Cardiac septum (tissue), 1 donor: ENCODE measurements at places on chromosomes 1 and 21. TPM values are rescaled to one million over a fixed set of nuclear protein-coding genes. Genes with fewer than 3 reads are reported as not detected.

TARBP1 gene
- total RNA-seq = 9.1 TPM

LRRC39 gene
- total RNA-seq = 90.7 TPM

GRCh38 chr1:29698626-29699025 lies 462.3 kb downstream of the PTPRU start:
- DNase-seq = peak; percentile 57

DNA sequence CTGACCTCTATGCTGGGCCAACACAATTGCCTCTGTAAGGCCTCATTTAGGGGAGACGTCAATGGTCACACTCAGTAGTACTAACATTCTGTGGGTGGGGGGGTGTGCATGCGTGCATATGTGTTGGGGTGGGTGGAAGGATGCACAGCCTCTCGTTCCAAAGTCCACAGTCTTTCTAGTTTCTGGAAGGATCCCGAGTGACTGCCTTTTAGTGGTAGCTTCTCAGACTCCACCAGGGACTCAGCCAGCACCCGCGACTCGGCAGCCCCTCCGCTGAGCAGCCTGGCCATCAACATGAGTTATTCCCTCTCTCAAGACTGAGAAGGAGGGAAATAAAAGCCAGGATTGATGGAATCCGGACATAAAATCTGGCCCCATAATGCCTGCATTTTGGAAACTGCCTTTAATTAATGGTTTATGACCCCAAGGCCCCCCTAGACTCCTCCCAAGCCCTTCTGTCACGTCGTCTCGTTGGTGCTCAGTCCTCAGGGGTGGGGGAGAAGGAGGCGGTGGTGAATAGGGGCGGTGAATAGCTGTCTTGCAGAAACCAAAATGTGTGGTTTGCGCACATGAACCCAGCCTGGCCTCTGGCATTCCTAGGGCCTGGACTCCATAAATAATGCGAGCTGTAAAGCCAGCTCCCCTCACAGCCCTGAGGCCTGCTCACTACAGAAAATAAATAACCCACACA lies 65.1 kb upstream of the TMEM51 start:
- no peak for DNase-seq

- no peak for DNase-seq
These were observed 226.5 kb downstream of the SDCCAG8 start for GRCh38 chr1:243482141-243483022.

- no peak for DNase-seq
These were observed 79.5 kb downstream of the JAK1 start for GRCh38 chr1:64886877-64887276.

DNA sequence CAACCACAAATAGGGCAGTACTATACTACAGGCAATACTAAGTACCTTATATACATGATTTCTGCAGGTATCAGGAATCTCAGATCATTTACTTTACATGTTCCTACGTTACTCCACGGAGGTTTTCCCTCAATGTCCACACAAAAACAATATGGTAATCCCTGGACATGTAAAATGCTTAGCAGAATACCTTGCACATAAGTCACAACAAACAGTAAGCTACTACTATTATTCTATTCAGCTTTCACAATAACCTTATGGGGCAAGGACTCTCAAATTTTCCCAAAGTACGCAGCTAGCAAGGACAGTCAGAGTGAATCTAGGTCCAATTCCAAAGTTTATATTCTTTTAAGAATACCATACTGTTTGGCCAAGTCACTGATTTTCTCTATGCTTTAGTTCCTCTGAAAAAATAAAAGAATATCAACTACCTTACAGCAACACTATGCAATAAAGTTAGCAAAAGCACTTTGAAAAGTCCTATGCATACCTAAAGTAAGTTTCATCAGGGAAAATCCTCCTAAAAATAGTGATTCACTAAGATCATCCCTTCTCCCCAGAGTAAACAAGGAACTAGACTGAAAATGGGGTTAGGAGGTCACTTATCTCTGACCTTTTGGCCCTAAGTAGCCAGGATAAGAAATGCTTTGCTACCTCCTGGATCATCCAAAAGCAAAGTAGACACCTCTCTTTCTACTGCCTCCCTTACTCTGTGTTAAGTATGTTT lies 67.4 kb downstream of the LUZP1 start:
- no peak for DNase-seq

- no peak for DNase-seq
These were observed 30.1 kb upstream of the TENT5C start for GRCh38 chr1:117575586-117576225.

DNA sequence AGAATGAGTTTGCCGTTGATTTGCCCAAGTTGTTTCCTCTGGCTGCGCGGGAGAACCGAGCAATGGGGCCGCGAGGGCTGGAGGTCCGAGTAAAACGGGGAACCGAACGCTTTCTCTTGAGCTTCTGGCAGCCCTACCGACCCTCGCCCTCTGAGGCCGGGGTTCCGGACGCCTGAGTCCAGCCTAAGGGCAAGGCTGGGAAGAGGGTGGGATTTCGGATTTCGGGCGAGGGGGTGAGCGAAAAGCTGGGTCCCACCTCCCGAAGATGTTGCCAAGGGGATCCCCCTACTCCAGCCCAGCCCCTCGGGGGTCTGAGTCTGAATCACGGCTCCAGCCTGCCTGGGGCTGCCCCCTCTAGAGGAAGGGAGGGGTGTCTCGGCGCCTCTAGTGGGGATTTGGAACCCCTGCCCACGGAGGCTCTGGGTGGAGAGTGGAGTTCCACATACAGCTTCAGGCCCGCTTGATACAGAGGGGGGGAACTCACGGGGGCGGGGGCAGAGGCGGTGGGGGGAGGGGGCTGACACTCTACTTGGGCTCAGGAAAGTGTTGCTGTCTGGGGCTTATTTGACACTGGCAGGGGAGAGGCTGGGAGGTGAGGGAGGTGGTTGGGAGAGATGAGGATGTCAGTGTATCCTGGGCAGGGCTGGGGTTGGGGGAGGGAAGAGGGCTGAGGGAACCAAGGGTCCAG lies 617 bp downstream of the KIRREL1 start:
- DNase-seq = no peak

- no peak for DNase-seq
These were observed 630 bp downstream of the MTF2 start for GRCh38 chr1:93079685-93080141.

GRCh38 chr1:98216304-98216703 lies 295.5 kb upstream of the DPYD start:
- DNase-seq = no peak

DNA sequence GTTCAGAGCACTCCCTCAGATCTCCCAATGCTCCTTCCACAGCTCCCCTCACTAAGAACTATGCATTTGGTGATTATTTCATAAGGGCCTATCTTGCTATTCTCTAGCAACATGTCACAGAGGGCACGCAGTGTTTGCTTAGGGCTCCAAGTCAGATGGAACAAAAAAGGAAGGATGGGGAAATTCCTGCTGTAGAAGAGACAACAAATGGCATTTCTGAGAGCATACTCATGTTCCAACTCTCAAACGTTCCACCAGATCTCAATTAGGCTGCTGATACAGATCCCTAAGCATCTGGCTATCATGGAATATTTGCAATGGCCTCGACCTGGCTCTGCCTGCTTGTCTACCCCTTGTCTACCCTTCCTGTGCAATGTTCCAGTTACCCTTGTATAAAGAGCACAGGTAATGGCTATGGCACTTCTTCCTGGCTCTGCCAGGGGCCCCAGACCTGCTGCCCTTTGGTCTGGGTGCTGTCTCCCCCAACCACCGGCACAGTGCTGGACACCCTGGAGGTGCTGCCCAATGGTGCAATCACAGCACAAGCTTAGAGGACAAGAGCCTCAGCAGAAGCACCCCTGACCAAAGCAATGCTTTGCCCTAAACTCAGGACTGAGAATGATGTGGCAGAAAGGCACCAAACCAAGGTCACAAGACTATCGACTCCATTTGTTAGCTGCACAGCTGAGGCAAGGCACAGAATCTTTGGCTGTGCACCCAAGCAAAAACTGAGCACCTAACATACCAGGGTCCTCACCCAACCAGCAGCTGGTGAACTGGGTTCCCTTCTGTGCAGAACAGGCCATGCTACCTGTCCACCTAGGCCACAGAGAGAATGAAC lies 3.6 kb downstream of the PARP1 start:
- DNase-seq = peak; percentile 41

- DNase-seq = no peak
These were observed 204.5 kb downstream of the TTLL7 start for GRCh38 chr1:83794384-83794783.

GRCh38 chr1:58502519-58502918 lies 44.0 kb downstream of the OMA1 start:
- no peak for DNase-seq

- no peak for DNase-seq
These were observed 10.5 kb downstream of the MAEL start for GRCh38 chr1:166999500-167000055.

DNA sequence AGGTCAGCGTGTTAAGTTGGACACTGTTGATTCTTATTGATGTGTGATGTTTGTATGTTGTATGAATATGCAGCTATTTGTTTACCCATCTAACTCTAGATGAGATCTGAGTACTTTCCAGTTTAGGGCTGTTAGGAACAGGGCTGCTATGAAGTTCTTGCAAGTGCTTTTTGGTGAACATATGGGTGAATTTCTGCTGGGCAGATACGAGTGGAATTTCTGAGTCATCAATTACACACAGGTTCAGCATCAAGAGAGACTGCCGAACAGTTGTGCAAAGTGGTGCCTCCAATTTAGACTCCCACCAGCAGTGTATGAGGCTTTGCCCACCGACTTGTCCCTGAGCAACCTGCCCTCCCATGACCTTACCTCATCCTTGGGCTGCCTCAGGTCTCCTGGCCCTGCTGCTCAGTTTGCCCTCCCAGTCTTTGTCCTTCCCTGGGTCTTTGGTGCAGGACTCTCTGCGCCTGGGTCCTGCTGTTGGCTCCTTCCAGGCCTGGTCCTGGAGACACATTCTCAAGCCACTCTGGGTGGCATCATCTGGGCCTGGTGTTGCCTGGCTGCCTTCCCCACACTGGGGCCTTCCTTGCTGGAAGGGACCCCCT lies 343.6 kb downstream of the PTPRU start:
- no peak for DNase-seq

DNA sequence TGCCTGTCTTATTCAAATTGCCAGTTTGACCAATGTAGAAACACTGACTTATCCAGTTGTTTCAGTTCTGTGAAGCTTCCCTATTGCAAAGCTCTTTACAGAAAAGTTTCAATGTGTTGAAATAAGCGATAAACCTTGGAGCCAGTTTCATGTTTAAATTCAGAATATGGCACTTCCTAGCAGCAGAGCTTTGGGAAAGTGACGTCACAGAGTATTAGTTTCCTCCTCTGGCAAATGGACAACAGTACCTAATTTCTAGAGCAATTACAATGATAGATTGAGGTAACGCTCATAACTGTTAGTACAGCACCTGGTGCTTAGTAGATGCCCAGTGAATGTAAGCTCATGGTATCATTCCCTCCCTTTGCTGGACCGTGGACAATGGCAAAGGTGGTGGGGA lies 527.5 kb upstream of the DAB1 start:
- no peak for DNase-seq

DNA sequence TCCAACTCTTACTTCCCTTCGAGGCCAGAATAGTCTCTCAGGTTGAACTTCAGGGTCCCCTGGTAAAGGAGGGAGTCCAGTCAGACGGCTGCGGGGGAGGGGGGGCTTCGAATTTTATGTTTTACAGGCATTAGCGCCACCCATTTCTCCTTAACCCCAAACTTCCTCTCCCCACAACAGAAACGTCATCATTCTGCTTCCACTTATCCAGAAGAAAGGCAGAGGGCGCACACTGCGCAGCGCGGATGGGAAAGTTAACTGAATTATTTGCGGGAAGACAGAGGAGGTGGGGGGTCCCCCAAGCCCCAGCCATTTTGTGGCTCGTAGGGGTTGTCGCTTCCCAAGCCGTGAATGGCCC lies 529 bp upstream of the PRMT2 start:
- no peak for DNase-seq

- no peak for DNase-seq
These were observed 20.6 kb downstream of the DONSON start for GRCh38 chr21:33567914-33568313.

- DNase-seq = no peak
These were observed 483.6 kb upstream of the RGS18 start for GRCh38 chr1:191674626-191675179.
